ENCODE measurements at places on chromosomes 5 and 9.

- no peak for DNase-seq
Observed at GRCh38 chr5:149424371-149425315, 45.6 kb upstream of the IL17B start.

GRCh38 chr9:90394871-90395270 is 247.8 kb downstream of the DIRAS2 start:
- DNase-seq: no peak

GRCh38 chr5:141516672-141517025 is 27.8 kb downstream of the PCDHGC5 start:
- no peak for DNase-seq

GRCh38 chr9:129910628-129911567 is 75.6 kb downstream of the USP20 start:
- no peak for DNase-seq

DNA sequence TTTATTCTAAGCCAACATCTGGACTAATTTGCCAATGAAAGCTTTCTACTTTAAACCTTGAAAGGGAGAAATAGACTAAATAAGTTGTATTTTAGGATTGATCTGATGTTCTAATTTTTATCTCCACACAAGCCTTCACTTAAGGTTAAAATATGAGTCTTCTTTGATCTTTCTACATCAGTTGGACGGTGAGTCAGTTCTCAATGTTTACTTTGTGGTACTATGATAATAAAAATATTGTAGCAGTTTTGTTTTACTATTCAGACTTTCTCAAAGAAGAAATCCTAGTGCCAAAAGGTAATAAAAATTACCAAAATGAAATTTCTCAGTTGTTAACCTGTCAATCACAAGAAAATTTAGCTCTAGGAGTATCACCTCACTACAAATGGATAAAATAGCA is 203.5 kb upstream of the RGMB start:
- no peak for DNase-seq

DNA sequence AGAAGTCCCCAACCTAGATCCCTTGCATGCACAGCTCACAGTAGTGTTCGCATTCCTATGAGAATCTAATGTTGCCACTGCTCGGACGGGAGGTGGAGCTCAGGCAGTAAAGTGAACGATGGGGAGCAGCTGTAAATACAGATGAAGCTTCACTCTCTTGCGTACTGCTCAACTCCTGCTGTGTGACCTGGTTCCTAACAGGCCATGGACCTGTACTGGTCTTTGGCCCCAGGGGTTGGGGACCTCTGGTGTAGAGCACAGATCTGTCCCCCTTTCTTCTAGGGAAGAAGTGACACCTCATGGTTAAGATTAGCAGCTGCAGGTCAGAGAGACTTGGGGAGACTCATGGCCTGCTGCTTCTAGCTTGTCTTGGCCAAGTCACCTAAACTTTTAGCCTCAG is 7.1 kb downstream of the ARHGEF28 start:
- DNase-seq: no peak

GRCh38 chr9:84940294-84940693 is 270.8 kb downstream of the NTRK2 start:
- no peak for DNase-seq

- no peak for DNase-seq
Observed at GRCh38 chr5:131272724-131273123, 8.9 kb downstream of the CDC42SE2 start.

DNA sequence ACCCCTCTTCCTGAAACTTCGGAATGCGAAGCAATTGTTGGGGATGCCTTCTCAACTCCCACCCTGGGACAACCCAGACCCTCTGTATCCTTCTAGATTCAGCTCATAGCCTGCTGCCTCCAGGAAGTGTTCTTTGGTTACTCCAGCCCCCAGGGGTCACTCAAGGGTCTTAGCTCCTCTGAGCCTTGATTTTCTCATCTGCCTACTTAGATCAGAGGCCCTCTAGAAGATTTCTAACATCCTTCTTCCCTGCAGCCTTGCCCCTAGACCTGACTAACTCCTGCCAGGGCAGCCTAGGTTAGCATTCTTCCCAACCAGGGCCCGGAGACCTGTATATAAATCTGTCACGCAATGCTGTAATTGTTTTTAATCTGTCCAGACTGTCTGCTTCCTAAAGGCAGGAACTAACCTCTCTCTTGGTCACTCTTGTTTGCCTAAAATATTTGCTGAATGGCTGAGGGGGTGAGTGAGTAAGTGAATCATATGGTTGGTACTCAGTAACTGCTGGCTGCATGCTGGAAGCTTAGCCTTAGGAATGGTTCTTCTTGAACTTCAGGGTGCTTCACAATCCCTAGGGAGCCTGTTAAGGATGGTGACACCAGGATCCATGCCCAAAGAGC is 8.2 kb downstream of the GALNT10 start:
- DNase-seq: no peak

DNA sequence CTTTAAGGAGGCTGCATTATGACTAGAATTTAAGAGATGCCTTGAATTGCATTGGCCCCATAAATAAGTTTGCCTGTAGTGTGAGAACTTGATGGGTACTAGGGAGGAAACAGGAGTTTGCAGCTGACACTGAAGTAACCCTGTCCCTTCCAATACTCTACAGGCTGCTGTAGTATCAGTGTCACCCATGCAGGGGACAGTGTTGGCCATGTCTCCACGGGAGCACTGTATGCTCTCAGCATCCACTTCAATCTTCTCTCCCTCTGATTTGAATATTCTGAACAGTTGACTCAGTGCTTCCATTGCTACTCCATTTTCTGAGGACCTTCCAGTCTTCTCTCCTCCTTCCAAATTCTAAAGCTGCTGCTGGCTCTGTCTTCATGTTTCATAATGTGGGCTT is 11.4 kb upstream of the IFNA14 start:
- DNase-seq: no peak

GRCh38 chr5:139251281-139251687 is 42.3 kb upstream of the MATR3 start:
- DNase-seq: no peak

GRCh38 chr9:116661037-116661954 is 25.8 kb upstream of the TRIM32 start:
- DNase-seq: peak; percentile 1

DNA sequence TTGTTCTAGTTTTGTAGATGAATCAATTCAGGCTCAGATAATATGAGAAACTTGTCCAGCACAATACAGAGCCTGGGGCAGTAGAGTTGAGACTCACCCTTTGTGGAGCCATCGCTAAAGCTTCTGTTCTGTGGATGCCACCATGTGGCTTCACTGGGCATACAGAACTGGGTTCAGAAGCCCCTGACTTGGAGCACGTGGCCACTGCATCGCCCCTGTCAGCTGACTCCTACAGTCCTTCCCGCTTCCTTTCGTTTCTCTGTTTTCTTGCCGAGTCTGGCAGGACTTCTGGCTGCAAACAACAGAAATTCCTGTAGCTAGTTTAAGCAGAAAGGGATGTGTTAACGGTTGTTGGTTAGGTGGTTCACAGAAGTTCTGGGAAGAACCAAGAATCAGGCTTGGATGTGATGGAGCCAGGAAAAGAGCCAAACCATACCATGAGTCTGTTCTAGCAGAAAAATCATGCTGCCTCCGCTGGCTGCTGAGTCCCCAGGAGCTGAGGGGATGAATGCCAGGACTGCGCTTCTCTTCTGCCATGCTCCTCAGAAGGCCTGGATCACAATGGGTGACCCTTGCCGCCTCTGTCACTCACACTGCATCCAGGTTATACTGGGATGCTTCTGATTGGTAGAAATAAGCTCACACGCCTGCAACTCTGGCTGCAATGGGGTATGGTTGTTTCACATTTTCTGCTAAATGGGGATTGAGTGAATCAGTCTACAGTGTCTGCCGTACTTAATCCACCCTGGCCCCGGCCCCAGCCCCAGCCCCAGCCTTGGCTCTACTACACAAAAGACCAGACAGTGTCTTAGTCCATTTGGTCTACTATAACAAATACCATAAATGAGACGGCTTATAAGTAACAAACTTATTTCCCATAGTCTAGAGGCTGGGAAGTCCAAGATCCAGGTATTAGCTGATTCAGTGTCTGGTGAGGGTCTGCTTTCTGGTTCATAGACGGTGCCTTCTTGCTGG is 262.5 kb downstream of the GOLPH3 start:
- no peak for DNase-seq

DNA sequence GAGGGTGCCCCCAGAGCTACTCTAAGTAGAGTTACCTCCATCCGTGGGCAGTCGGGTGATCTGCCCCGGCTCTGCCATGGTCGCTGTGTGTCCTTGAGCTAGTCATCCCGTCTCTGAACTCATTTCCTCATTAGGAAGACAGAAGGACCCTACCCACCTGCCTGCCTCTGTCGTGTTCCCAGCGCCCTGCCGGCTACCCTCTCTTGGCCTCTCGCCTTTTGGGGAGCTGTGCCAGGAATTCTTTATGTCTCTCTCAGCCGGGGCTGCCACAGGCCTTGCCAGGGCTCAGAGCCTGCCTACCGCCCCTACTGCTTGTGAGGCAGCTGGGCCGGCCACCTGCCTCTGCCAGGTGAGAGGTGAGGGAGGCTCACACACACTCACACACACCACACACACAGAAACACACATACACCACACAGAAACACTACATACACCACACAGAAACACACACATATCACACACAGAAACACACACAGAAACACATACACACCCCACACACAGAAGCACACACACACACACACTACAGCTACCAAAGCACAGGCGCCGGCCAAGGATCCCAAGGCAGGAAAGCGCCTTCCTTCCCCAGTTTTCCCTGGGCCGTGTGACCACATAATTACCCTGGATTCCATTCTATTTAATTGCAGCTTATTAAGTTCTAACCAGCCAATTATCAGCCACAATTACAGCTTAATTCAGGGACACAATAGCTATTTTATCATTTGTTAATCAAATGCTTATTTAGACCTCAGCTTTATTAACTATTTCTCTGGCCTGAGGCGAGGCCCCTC is 41.7 kb downstream of the UNC5A start:
- DNase-seq: no peak

DNA sequence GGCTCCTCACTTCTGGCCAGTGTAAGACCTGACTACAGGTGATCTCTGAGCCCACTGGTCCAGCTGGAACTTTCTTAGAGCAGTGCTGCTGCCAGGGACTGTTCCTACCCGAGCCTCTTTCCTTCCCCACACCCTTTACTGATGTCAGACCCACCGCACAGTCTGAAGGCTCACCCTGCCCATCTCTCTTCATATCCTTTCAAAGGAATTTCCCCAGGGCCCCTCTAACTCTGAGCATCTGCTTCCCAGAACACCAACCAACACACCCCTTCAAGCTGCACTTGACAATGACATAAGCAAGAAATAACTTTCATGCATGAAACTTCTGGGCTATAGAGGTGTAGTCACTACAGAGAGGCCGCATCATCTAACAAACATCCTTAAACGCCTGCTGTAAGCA is 119.6 kb downstream of the GABBR2 start:
- DNase-seq: no peak

DNA sequence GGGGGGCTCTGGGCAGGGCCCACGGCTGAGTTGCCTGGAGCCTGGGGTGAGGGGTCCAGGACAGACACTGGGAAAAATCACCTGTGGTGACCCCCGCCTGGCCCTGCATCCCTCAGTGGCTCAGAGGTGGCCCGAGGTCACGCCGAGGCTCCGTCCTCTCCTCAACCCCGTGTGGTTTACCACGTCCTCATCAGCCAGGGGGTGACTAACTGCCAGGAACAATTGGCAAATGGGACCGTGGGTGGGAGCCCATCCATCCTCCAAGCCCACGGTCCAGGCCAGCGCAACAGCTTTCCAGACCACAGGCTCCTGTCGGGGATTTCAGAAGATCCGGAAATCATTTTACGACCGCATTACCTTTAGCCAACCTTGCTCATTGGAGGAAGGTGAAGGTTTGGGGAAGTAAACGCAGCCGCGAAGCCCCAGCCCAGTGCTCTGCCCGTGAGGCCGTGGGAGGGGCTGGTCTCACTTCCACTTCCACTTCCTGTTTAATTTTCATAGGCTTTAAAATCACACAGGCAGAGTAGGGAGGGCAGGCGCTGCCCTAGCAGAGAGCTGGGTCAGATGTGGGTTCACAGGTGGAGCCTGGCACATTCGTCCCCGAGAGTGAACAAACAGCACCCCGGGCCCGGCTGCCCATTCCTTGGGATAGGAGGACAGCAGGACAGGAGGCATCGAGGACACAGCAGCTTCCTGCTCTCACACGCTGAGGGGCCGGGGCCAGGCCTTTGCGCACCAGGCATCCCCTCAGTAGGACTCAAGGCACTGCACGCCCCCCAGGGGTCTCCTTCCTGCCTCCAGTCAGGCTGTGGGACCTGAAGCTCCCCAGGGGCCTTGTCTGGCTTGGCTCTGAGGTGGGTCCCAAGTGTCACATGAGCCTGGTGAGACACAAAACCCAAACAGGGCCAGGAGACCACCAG is 19.8 kb upstream of the SLC9A3 start:
- DNase-seq: no peak

GRCh38 chr9:77533671-77534070 is 114.5 kb downstream of the GNA14 start:
- no peak for DNase-seq

DNA sequence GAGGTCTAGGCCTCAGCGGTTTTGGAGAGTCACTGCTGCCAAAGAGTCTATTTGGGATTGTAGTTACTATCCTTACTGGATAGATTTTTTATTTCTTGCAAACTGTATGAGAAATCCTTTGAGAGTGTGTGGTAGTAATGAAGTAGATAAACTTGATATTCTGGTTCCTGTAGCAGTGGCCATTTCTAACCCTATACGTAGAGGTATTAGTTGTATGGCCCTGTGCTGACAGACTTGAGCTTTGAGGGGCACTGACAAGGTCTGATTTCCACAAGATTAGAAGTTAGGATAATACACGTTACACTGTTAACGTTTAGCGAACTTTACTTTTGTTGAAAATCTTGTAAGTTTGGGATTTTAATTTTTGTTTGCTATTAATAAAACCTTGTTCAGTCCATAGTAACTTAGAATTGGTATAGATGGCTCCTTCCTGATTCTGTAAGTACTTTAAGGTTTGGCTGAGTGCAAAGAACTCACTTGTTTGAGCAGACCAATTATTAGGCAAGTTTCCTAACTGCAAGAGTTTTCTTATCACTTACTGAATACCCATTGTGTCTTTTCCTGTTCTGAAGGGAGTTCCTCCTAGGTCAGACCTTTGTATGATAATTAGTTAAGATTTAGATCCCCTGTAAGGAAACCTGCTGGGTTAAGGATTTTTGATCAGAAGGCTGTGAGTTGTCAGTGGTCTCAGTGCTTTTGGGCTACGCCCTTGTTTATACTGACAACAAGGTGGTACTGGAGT is 31.4 kb downstream of the GCNT1 start:
- no peak for DNase-seq

DNA sequence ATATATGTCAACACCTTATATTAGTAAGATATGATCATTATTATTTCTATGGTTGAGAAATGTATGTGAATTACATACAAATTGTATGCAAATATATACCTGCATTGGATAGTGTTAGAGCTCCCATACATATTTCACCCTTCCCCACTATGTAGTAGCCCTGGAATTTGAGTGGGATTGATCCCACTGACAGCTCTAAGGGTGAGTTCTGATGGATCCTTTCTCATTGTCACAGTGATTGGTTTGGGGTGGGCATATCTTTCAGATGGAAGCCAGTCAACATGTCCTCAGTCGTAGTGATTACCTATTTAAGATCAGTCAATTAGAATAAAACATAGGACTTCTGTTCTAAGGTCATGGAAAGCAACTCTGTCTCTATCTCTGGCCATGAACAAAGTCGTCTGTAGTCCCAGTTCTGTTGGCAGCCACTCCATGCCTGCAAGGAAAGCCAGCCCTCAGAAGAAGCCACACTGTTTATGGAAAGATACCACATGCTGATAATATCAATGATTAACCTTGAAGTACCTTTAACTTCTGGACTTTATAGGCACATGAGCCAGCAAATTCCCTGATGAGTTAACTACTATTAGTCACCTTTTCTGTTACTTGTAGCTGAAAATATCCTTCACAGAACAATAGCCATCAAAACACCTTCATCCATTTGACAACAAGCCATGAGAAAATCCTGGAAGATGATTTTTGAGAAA is 5.1 kb upstream of the CCDC192 start:
- no peak for DNase-seq
